Spinal cord (tissue), 10 donors: ENCODE measurements at places on chromosomes 16 and 17. TPM values are rescaled to one million over a fixed set of nuclear protein-coding genes. Genes with fewer than 3 reads are reported as not detected.
A peak's percentile ranks its signal among the peaks of the same experiment; 100 is the strongest.

GRCh38 chr17:28043296-28043695, 819 bp downstream of the NLK start:
- H3K4me3 ChIP-seq: no peak overlapping the region
- H3K27me3 ChIP-seq: no peaks in the 10 kb centered on the region
- no peak for DNase-seq
- H3K27ac ChIP-seq: no peak overlapping the region

GRCh38 chr17:61259360-61259759, 140.3 kb upstream of the TBX2 start:
- no peak overlapping the region for H3K4me3 ChIP-seq
- no peaks in the 10 kb centered on the region for H3K27me3 ChIP-seq
- H3K36me3 ChIP-seq: no peaks in the 10 kb centered on the region
- no peak overlapping the region for H3K27ac ChIP-seq
- DNase-seq: no peak
- H3K4me1 ChIP-seq: no peaks in the 10 kb centered on the region

GRCh38 chr16:79605999-79606398, 5.5 kb upstream of the MAF start:
- H3K4me1 ChIP-seq: peaks cover 18% of the 10 kb centered on the region
- no peaks in the 10 kb centered on the region for H3K36me3 ChIP-seq
- DNase-seq: no peak
- H3K27ac ChIP-seq: no peak overlapping the region
- H3K4me3 ChIP-seq: no peak overlapping the region

- H3K4me1 ChIP-seq: peaks cover 2% of the 10 kb centered on the region
- no peaks in the 10 kb centered on the region for H3K36me3 ChIP-seq
- no peaks in the 10 kb centered on the region for H3K27me3 ChIP-seq
- DNase-seq: no peak
These were observed 128.0 kb upstream of the CACNG5 start for GRCh38 chr17:66706851-66707450.

DNA sequence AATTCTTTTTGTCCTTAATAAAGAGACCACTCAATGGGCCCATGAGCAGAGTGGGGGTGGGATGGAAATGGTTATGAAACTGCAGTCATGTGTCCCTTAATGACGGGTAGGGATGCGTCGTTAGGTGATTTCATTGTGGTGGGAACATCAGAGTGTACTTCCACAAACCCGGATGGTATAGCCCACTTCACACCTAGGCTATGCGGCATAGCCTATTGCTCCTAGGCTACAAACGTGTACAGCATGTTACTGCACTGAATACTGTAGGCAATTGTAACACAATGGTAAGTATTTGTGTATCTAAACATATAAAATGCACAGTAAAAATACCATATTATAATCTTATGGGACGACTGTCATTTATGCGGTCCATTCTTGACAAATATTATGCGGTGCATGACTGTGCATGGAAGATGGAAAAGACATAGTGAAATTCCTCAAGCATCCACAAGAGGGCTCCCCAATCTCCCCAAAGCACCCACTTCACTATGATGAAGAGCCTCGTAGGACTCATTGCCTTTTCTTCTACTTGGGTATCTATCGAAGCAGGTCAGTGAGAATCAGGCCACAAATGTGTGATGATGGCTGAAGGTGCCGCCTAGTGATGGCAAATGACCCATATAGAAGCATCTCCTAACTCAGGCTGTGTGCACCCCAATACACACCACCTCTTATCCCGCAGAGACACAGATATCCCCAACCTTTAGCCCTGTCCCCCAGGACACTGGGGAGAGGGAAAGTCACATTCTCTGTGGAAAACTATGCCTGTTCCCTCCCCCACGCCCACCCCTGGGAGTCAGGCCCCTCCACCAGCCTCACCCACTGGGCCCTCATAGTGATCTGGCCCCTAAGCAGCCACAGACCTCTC, 43.5 kb downstream of the TBX21 start:
- peak; percentile 22 for DNase-seq
- peaks cover 49% of the 10 kb centered on the region for H3K27me3 ChIP-seq
- no peak overlapping the region for H3K27ac ChIP-seq
- no peaks in the 10 kb centered on the region for H3K4me1 ChIP-seq
- no peak overlapping the region for H3K4me3 ChIP-seq

DNA sequence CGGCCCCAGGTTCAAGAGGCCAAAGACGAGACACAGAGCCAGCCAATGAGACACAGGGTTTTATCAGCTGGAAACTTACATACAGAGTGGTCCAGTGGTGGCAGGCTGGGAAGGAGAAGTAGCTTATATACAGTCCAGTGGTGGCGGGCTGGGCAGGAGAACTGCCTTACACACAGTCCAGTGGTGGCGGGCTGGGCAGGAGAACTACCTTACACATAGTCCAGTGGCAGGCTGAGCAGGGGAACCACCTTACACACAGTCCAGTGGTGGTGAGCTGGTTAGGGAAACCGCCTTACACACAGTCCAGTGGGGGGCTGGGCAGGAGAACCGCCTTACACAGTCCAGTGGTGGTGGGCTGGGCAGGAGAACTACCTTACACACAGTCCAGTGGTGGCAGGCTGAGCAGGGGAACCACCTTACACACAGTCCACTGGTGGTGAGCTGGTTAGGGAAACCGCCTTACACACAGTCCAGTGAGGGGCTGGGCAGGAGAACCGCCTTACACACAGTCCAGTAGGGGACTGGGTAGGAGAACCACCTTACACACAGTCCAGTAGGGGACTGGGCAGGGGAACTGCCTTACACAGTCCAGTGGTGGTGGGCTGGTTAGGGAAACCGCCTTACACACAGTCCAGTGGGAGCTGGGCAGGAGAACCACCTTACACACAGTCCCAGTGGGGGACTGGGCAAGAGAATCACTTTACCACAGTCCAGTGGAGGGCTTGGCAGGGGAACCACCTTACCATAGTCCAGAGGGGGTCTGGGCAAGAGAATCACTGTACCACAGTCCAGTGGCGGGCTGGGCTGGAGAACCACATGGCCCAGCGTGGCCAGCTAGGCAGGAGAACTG, 90.9 kb downstream of the GAS7 start:
- DNase-seq: no peak
- H3K27ac ChIP-seq: no peak overlapping the region
- no peaks in the 10 kb centered on the region for H3K4me1 ChIP-seq
- H3K27me3 ChIP-seq: no peaks in the 10 kb centered on the region
- no peak overlapping the region for H3K4me3 ChIP-seq

- no peaks in the 10 kb centered on the region for H3K27me3 ChIP-seq
- H3K27ac ChIP-seq: no peak overlapping the region
- no peaks in the 10 kb centered on the region for H3K4me1 ChIP-seq
These were observed 424.4 kb downstream of the PMP22 start for GRCh38 chr17:14840616-14841231.

DNA sequence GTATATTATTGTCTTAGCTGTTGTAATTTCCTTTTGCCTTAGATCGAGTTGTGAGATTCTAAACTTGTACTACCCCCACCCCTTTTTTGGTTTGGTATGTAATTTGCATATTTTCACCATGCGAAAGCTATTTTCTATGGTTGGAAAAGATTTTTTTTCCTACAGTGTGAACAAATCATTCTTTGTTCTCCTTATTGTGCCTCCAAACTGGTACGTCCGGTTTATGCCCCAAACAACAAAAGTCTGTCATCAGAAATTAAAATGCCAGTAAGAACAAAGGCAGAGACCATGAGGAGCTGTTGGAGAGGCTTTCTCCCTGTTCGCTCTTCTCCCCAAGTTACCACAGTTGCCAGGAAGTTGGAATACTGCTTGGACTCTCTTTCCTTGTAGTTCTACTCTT, 66.1 kb downstream of the BCAS3 start:
- no peaks in the 10 kb centered on the region for H3K36me3 ChIP-seq
- H3K27ac ChIP-seq: peak overlapping the region; percentile 80
- H3K27me3 ChIP-seq: no peaks in the 10 kb centered on the region
- DNase-seq: peak; percentile 51

DNA sequence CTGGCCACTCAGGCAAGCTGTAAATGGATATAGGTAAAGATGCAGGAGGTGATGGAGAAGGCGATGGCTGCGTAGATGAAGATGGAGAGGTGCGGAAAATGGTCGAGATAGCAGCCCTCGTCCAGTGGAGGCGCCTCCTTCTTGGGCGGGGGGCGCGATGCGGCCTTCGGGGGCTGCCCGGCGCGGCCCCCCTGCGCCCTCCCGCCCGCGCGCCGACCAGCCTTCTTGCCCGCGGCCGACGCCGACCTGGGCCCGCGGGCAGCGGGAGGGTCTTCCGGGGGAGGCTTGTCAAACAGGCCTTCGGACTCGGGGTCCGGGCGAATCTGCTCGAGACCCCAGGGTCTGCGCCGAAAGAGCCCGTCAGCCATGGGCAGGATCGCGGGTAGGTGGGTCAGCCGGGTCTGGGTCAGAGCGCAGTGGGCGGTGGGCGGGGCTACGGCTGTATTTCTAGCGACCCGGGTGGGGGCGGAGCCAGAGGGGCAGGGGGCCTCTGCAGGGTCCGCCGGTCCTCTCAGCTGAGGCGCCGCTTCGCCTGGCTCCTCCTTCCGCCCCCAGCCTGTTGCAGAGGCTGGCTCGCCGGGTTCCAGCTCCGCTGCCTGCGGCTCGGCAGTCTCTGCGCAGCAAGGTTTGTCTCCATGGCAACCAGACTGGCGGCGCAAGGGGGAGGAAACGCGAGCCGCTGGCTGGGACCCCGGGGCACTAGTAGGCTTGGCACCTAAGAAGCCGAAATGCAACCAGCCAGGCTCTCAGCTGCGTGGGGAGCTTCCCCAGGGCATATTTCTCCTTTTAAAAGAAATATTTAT, 14.4 kb downstream of the MIS12 start:
- H3K27ac ChIP-seq: peak overlapping the region; percentile 81
- H3K4me3 ChIP-seq: peak overlapping the region; percentile 86
- no peaks in the 10 kb centered on the region for H3K27me3 ChIP-seq
- H3K36me3 ChIP-seq: peaks cover 12% of the 10 kb centered on the region
- H3K4me1 ChIP-seq: peaks cover 39% of the 10 kb centered on the region
- DNase-seq: peak; percentile 99

GRCh38 chr17:60398227-60398959, 6.5 kb upstream of the USP32 start:
- no peaks in the 10 kb centered on the region for H3K36me3 ChIP-seq
- H3K27me3 ChIP-seq: no peaks in the 10 kb centered on the region
- H3K4me1 ChIP-seq: no peaks in the 10 kb centered on the region
- H3K4me3 ChIP-seq: no peak overlapping the region
- no peak for DNase-seq

DNA sequence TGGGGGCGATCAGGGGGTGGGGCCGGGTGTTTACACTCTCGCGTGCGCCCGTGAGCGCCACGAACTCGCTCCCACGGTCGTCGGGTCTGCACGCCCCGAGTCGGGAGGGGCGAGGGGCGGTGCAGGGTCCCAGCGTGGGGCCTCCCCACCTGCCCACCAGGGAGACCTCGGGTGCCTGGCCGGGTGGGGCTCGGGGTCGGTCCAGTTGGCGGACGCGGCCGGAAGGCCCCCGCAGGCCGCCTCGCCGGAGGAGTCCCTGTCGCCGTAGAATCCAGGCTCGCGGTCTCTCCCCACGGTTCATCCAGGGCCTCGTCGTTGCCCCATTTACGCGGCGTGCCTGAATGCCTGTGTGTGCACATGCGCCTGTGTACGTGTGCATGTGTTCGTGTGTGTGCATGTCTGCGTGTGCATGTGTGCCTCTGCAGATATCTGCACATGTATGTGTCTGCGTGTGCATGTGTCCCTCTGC, 510 bp upstream of the RAB40B start:
- H3K27me3 ChIP-seq: no peaks in the 10 kb centered on the region
- no peak for DNase-seq
- H3K36me3 ChIP-seq: peaks cover 26% of the 10 kb centered on the region
- H3K4me3 ChIP-seq: peak overlapping the region; percentile 50
- peaks cover 20% of the 10 kb centered on the region for H3K4me1 ChIP-seq

DNA sequence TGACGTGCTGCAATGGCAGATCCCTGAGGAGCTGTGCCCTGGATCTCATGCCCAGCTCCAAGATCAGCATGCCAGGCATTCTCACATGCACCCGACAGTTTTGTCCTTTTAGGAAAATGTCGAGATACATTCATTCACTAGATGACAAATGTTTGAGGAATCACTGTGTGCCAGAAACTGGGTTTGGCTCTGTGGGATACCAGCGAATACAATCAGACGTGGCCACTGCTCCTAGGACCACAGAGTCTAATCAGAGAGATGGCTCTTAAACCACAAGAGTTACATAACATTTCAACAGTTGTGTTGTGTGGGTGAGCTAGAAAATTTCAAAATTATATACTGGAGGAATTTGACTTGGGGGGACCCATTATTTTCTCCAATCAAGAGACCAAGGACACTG, 579.7 kb downstream of the CDH13 start:
- H3K4me1 ChIP-seq: no peaks in the 10 kb centered on the region
- no peaks in the 10 kb centered on the region for H3K27me3 ChIP-seq
- no peak overlapping the region for H3K4me3 ChIP-seq
- no peaks in the 10 kb centered on the region for H3K36me3 ChIP-seq
- DNase-seq: no peak
- H3K27ac ChIP-seq: no peak overlapping the region

GRCh38 chr17:69870091-69870530, 204.9 kb upstream of the KCNJ16 start:
- no peak overlapping the region for H3K27ac ChIP-seq
- no peak for DNase-seq
- no peaks in the 10 kb centered on the region for H3K27me3 ChIP-seq
- H3K36me3 ChIP-seq: no peaks in the 10 kb centered on the region

GRCh38 chr17:59456923-59457615, 108.3 kb upstream of the DHX40 start:
- no peaks in the 10 kb centered on the region for H3K4me1 ChIP-seq
- H3K27me3 ChIP-seq: no peaks in the 10 kb centered on the region
- DNase-seq: no peak

DNA sequence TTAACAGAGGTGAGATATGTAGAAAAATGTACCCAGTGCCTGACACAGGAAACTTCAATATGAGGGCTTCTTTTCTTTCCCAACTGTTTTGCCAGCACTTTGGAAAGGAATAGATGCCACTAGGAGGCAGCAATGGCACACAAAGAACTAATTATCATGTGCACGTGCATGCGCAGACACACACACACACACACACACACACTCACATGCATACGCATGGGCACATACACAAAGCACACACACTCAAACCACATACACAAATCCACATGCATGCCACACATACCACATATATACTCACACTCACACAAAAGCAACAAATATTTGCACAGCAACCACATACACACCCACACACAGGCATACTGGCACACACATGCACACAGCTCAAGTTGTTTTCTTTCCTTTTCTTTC, 8.8 kb upstream of the CEP112 start:
- peak; percentile 92 for DNase-seq
- no peaks in the 10 kb centered on the region for H3K4me1 ChIP-seq
- no peaks in the 10 kb centered on the region for H3K27me3 ChIP-seq
- no peak overlapping the region for H3K4me3 ChIP-seq
- no peaks in the 10 kb centered on the region for H3K36me3 ChIP-seq
- H3K27ac ChIP-seq: no peak overlapping the region

GRCh38 chr17:60529806-60530205, 3.8 kb upstream of the APPBP2 start:
- H3K4me3 ChIP-seq: no peak overlapping the region
- H3K27me3 ChIP-seq: no peaks in the 10 kb centered on the region
- H3K36me3 ChIP-seq: no peaks in the 10 kb centered on the region

Gene CD300H
- 0.89 TPM for total RNA-seq

Gene NRN1L
- total RNA-seq: 2.5 TPM

Gene ENGASE
- total RNA-seq: 15.3 TPM

Gene KRTAP4-5
- total RNA-seq: not detected

Gene KRTAP4-4
- total RNA-seq: not detected

Gene SCIMP
- 0.72 TPM for total RNA-seq

Gene ELMO3
- 1.2 TPM for total RNA-seq

Gene PLCG2
- 8.3 TPM for total RNA-seq

Gene KIAA0753
- total RNA-seq: 19.0 TPM

Gene SLC47A1
- total RNA-seq: 202 TPM

Gene VWA3A
- total RNA-seq: 21.4 TPM

Gene TOM1L1
- 32.3 TPM for total RNA-seq

Gene SLC13A2
- 0.06 TPM for total RNA-seq

Gene NLGN2
- total RNA-seq: 25.3 TPM
